Activated T-helper 1 cell treated with anti-CD3 and anti-CD28 coated beads, Interleukin-12 subunit alpha, Interleukin-12 subunit beta, Interleukin-2, Interleukin-4 antibody, amounts not matched to agents 30 ng/mL and 10 ng/mL and 1 ng/mL, durations not matched to agents 14 hours and 24 hours and 36 hours (primary cell): ENCODE measurements at places on chromosomes 5 and 9. TPM values are rescaled to one million over a fixed set of nuclear protein-coding genes. Genes with fewer than 3 reads are reported as not detected.

DNA sequence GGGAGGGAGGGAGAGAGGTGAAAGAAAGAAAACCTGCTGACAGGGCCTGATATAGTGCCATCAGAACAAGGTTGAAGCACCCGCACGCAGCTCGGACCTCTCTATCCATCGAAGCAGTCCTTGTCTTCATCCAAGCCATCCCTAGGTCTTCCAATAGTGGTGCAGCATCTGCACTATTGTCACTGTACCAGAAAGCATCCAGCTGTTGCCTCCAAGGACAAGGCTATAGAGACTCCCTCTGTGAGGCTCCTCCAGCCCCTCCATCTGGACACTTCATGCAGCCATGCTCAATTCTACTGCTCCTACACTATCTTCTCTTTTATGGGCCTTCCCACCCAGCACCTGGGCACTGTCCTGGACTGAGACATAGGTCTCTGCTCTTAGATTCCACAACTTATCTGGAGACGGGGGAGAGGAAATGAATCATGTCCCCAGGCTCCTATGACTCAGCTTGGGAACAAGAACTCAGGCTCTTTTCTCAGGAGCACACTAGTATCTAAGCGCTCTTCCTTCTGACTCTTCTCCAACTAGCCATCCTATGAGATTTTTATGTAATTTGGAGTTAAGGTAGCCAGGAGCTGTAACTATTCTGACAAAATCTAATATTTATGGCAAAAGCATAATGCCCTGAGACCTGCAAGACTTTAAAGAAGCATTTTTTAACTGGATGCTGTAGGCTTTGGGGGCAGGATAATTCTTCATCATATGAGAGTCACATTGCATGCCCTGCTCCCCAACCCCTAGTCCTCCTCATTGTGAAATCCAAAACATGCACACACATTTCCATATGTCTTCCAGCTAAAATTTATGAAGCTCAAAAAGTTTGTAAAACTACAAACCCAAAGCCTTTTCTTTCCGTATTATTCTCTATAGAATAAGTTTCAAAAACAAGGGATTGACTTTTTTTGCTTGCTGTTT lies 446.8 kb downstream of the CCDC171 start:
- no peak for DNase-seq

DNA sequence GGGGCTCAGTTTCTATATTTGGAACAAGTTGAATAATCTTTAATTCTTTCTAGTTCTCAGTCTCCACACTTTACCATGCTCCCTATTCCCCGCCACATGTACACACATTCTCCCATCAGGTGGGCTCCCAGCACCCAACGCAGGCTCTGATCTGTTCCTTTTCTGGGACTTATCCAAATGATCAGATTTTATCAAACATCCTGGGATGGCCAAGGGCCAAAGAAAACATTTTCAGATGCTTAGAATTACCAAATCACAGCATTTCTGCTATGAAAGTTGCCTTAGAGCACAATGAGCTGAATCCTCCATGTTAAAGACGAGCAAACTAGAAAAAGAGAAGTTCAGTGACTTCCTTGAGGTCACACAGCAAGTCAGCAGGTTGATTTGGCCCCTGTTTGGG lies 153.4 kb downstream of the SEC61B start:
- no peak for DNase-seq

- DNase-seq: no peak
Measured at GRCh38 chr9:82127465-82127864, 138.9 kb downstream of the SPATA31D1 start.

- no peak for DNase-seq
Measured at GRCh38 chr5:87732875-87733768, 320.4 kb upstream of the CCNH start.

DNA sequence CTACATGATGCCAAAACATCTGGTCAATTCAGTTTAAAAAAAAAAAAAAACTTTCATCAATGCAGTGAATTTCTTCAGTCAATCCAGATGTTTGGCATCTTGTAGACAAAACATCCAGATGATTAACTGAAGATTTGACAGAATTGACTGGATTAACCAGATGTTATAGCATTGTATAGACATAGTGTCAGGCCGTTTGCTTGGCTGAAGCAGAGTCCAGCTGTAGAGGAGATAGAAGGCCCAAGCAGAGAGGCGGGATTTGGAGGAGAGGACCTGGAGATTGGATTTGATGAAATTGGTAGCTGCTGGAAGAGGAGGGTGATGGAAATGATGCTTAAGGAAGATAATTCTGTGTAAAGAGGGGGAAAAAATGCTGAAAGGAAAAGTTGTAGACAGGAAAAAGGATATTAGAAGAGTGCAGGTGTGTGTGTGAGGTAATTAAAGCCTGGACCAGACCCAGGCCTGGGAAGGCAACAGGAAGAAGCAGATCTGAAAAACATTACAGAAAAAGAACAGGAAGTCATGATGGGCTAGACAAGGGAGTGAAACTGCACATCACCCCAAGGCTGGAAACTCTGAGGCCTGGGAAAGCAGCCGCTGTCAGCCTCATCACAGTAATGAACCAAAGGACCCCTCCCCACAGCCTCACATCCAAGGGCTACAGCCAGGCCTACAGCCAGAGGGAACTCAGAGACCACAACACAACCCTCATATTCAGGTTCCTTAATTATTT lies 258.3 kb downstream of the CWC27 start:
- DNase-seq: no peak

ASTN2 gene
- 2.5 and 3.3 TPM in 2 replicates for total RNA-seq
